ENCODE measurements at places on chromosomes 3 and 15.

GRCh38 chr3:142013326-142013980 is 135.9 kb downstream of the TFDP2 start:
- DNase-seq, result no peak

- no peak for DNase-seq
Observed at GRCh38 chr3:193416629-193417028, 38.1 kb upstream of the ATP13A5 start.

- DNase-seq, result no peak
Observed at GRCh38 chr3:50447290-50447840, 56.1 kb downstream of the CACNA2D2 start.

- peak; percentile 4 for DNase-seq
Observed at GRCh38 chr3:117017135-117017894, 307.7 kb downstream of the TUSC7 start.

DNA sequence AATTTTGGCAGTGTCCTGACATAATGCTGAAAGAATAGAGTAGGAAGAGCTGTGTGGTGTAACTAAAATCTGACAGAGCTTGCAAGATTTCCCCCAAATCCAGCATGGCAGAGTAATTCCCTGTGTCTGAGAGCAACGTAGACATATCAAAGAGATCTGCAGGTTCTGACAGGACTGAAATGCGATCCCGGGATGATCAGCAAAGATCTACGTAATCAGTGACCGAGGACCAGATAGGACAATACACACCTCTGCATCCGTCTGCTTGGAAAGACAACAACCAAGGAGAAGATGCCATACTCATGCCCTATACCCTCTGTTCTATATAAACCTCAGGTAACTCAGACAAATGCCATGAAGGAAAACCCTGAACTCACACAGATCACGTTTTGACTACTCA is 26.6 kb upstream of the SYNPR start:
- DNase-seq, result no peak

DNA sequence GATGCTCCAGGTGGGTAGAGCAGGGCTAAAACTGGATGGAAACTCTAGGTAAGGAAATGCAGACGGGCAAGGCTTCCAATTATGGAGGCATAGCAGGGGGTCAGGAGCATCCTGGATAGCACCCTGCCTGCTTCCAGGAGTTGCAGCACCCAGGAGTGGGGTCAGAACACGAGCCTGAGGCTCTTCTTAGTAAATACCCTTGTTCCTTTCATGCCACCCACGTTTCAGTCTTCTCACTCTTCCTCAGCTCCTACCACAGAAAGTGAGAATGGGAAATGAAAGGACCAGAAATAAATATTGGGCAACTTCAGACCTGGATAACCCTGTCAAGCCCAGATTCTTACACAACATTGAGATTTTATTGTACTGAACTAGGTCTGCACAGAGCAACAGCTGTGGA is 16.4 kb downstream of the CCR1 start:
- DNase-seq, result no peak

- DNase-seq, result no peak
Observed at GRCh38 chr3:94735354-94735753, 672.5 kb downstream of the NSUN3 start.

DNA sequence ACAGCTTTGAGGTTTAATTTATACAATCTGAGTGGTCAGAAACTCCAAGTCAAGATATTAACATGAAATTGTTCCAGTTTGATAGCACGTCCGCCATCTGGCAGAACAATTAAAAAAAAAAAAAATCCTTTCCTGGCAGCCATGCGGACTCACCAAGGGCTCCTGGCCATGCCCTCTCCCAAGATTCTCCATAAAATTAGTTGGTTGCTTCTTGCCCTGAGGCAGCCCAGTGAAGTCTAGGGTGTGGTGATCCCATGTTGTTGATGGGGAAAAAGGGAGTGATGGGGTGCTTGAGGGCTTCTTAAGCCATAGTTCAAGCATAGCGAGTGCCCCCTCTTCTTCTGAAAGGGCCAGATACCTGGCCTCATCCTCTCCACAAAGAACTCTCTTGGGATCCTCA is 81.7 kb upstream of the CCNL1 start:
- no peak for DNase-seq

GRCh38 chr3:54670201-54671000 is 257.5 kb downstream of the LRTM1 start:
- DNase-seq, result no peak

- no peak for DNase-seq
Observed at GRCh38 chr3:160041465-160041864, 52.8 kb downstream of the IL12A start.

- peak; percentile 10 for DNase-seq
Observed at GRCh38 chr3:194814878-194815357, 129.2 kb downstream of the FAM43A start.

DNA sequence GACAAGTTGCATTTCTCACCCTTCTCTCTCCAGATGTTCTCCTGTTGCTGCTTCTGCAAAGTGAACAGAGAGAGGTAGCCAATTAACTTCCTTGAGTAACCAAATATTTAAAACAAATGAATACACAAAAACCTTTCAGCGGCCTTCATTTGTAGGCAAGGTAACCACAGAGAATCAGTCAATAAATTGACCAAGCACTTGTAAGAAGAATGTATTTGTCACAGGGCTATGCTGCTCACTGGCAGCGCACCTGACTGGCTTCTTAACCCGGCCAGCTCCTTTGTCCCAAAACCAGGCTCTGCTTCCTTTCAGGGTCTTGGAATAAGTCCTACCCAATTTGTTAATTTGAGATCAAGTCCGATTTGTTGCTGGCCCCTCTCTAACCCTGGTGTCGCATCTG is 43.5 kb upstream of the STXBP5L start:
- DNase-seq, result no peak

- no peak for DNase-seq
Observed at GRCh38 chr3:15241341-15241740, 35.3 kb downstream of the CAPN7 start.

DNA sequence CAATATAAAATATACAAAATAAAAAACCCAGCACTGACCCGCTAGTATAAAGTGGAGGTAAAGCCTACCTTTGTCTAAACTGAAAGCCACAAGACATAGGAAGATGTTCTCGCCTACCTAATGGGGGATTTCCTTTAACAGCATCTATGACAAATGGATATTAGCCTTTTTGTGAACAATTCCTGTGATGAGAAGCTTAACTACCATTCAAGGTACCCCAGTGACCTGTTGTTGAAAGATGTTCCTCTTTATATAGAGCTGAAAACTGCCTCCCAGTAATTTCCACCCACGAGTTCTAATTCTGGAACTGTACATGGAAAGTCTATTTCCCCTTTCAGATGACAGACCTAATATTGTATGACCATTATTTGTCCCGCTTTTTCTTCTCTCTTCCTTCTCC is 109.8 kb upstream of the RASGRP1 start:
- no peak for DNase-seq

DNA sequence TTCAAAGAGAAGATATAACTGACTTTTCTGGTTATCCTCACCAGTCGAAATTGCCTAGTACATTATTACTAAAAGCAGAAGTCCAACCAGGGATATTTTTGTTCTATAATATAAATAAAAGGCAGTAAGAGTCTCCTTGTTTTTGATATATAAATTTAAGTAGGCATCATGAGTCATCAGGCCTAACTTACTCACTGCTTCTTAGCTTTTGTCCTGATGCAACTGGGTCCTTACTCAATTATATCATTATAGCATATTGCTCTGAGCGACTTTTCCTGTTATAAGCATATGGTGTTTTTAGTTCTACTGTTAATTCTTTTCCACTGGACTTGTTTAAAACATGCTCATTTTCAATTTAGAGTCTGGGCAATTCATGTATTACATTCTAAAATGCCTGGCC is 910.1 kb downstream of the MCTP2 start:
- peak; percentile 84 for DNase-seq

DNA sequence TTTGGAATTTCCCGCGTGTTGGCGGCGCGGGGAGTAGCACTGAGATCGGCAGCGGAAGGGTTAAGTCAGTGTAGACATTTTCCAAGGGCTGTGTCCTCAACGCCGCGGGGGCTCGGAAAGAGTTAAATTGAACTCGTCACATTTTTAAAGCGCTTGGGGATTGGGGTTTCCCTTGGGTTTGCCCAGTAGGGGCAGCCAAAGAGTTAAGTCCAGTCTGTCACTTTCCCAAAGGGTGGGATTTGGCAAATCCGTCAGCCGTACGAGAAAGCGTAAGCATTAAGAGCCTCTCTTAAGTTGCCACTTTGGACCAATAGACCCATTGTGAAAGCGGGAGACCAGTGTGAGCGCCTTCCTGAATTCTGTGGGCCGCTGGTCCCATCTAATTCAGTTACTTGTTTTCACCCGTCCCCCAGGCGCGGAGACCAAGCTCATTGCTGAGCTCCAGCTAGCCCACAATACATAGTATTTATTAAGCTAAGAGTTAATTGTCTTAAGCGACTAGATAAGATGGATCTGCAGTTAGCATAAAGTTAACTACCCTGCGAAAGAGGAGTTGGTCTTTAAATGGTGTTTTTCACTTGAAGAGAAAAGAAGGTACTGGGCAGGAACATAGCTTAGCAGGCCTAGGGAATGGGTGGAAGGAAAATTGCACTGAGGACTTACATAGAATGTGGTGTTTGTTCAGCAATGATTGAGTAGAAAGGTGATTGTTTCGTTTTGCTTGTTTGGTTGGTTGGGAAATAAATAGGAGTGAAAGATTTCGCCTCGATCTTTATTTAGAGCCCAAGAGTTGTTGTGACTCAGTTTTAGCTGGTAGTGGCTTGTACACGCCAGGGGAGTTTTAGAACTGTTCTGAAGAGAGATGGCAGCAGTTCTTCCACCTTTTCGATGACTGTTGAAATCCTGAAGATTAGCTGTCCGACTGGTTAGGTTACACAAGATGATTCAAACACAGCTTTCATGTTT is 932 bp downstream of the ARL8B start:
- DNase-seq, result peak; percentile 67

DNA sequence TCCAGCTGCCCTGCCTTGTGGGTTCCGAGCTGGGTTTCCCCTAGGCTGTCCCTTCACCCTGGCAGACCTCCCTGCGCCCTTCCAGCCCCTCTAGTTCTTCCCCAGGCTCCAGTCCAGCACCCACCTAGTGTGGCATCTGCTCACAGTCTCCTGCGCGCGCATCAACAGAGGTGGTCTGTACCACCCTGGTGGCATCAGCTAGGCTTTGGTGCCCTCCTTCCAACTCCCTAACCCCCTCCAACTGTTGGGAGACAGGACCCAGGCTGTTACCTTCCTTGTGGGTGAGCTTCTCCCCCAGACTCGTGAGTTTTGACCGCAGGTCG is 8.0 kb downstream of the CALML4 start:
- no peak for DNase-seq

DNA sequence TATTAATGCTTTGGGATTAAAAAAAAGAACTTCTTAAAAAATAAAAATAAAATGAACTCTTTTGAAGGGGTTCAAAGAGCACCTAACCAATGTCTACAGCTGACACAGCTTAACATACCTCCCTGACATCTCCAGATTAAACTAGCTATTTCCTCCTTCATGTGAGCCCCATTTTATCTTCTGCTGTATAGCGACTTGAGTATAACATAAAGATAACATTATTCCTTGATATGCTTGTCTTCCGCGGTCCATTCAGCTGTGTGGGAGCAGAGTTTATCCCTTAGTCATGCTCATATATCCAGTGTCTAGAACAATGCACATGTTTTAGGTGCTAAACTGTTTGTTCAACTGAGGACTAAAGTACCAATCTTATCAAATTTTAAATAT is 7.8 kb upstream of the CHRM5 start:
- DNase-seq, result peak; percentile 23

GRCh38 chr3:159824333-159824732 is 164.3 kb upstream of the IL12A start:
- DNase-seq, result peak; percentile 90

GRCh38 chr15:69185706-69186105 is 25.3 kb downstream of the GLCE start:
- no peak for DNase-seq

DNA sequence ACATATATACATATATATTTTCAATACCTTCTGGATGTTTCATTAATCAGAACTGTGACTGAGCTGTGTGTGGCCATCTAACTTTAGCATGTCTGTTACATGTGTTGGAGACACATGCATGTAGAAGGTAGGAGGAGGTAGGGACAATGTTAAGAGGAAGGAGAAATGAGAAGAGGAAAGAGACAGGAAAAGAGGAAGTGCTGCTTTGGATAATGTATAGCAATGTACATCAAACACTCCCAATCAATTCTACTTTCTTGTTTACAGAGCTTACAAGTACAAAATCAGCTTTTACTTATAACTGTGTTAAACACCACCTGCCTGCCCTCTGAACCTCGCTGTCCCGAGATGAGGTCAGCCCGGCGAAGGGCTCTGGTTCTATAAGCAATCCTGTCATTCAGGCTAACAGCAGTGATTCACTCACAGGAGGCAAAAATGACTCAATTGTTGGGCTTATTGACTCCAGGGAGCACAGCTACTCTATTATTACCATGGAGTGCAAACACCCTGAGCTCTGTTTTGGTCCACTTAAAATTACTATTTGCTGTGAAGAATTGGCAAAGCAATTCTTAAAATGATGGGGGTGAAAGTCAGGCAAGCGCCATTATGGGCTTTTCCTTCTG is 188.9 kb downstream of the MEIS2 start:
- peak; percentile 88 for DNase-seq

GRCh38 chr15:40279437-40280141 is 3.3 kb downstream of the ANKRD63 start:
- DNase-seq, result no peak

DNA sequence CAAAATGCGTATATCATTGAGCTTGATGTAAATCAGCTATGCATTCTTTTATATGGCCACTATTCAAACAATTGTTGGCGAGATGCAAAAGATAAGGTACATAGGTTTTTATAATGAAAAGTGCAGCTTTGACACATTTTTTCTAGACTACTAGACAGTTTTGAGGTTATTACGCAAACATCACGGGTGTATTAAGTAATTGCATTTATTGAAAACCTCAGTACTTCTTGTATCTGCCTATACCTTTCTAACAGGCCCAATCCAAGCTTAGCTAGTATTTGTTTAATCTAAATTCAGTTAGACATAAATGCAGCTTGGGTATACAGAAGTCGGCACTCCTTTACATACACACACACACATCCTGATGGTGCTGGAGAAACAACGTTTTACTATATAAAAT is 2.7 kb downstream of the SPESP1 start:
- no peak for DNase-seq

DNA sequence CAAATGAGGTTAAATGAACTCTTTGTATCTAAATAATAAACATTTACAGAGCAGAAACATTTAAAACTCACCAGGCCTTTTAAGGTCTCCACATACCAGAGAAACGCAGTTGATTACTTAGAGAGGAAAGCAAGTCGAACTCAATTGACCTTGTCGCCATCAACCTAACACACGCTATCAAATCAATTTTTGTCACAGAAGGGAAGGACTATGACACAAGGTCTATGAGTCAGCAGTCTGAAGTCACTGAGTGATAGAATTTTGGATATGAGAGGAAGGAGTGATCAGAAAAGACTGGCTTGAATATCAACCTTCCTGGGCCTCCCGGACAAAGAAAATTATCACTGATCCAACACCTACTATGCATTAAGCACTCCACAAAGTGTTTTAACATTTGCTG is 514.4 kb upstream of the ZNF385D start:
- DNase-seq, result no peak

DNA sequence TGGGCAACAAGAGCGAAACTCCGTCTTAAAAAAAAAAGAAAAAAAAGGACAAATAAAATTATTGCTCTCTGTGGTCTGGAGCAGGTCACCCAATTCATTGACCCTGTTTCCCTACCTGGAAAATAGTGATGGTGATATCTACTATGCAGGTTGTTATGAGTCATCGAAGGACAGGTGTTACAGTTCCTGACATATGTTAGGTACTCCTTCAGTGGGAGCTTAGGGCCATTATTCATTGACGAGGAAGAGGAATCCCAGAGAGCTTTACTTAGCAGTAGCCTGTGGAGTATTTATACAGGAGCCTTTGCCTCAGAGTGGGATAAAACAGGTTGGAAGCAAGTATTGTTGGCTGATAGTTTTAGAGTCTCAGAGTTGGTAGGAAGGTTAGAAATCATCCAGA is 74.5 kb downstream of the SLC7A14 start:
- DNase-seq, result no peak
